ENCODE measurements at places on chromosomes 3 and 15.

DNA sequence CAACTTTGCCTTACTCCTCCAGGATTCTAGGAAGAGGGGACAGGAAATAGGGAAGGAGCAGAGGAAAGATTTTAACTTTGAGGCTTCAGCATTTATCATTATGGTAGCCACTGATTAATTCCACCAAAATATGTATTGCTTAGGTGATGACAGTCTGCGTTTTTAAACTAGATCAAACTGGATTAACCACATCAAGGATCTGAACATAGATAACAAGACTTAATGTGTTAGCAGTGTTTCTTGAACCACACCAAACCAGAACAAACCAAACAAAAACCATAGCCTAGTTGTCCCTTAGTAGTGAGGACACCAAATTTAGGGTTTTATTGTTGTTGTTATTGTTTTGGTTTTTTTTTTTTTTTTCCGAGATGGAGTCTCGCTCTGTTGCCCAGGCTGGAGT, 113.5 kb upstream of the LMOD3 start:
- no peak for DNase-seq

GRCh38 chr3:30263238-30263924, 343.0 kb upstream of the TGFBR2 start:
- DNase-seq: no peak

- no peak for DNase-seq
Observed at GRCh38 chr3:95272781-95273180, 1209.9 kb downstream of the NSUN3 start.

- no peak for DNase-seq
Observed at GRCh38 chr15:85394554-85395333, 14.3 kb downstream of the AKAP13 start.

- peak; percentile 61 for DNase-seq
Observed at GRCh38 chr15:64460724-64461720, 644 bp downstream of the ZNF609 start.

DNA sequence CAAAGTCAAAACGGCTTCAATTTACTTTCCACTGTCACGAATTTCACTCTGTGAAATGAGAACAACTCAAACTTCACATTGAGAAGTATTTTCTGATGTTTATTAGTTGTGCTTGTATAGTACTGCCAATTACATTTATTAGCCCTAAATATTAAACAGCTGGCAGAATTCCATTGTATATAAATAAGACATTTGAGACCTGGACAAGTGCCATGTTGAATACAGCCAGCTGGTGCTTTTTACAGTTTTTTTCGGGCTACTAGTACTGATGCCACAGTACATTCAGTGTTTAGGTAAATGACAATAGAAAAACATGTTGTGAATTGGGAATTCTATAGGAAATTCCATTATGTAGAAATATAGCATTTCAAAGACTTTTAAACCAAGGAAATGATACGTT, 79.0 kb downstream of the EPHA3 start:
- no peak for DNase-seq

GRCh38 chr15:54660356-54660755, 536.4 kb downstream of the RSL24D1 start:
- no peak for DNase-seq

- no peak for DNase-seq
Observed at GRCh38 chr15:27579738-27580137, 519.4 kb downstream of the OCA2 start.

DNA sequence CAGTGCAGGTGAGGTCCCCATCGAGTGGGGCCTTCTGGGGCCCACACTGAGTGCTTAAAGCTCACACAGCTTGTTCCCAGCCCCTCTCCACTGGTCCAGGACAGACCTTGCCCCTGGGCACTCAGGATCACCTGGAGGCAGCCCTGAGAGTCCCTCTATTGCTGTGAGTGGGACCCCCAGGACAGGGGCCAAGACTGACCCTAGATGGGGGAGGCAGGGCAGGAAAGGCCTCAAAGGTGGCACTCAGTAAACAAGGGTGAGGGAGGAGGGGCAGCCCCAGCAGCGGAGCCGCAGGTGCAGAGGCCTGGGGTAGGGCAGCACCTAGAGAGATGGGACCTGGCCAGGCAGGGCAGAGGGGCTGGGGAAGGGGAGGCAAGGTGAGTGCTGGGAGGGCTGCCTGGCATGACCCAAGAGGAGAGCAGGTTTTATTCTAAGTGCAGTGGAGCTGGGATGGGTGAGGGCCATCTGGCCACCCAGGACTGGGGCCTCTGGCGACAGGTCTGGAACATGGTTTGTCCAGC, 27.9 kb downstream of the CFAP100 start:
- DNase-seq: no peak

DNA sequence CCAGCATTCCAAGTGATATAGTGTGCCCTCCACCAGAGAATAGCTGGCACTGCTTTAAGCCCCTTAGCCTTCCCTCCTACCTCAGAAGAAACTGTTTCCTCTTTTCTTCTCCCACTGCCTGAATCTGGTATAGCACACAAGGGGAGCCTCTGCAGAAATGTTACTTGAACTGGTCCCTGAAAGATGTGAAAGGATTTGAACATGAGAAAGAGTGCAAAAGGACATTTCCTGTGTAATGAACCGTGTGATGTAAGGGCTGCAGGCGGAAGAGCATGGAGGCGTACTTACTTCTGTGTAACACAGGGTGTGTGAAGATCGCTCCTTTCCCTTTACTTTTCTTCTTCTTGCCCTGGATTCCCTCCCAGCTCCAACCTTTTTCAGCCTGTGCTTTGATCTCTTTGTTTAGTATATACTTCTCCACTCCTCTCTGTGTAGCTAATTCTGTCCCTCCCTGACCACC, 8.4 kb downstream of the TMOD3 start:
- no peak for DNase-seq

- no peak for DNase-seq
Observed at GRCh38 chr3:110492876-110493275, 578.7 kb upstream of the NECTIN3 start.

GRCh38 chr3:197828-198491, 1.4 kb downstream of the CHL1 start:
- DNase-seq: no peak

- no peak for DNase-seq
Observed at GRCh38 chr3:113264283-113265131, 53.1 kb downstream of the BOC start.

DNA sequence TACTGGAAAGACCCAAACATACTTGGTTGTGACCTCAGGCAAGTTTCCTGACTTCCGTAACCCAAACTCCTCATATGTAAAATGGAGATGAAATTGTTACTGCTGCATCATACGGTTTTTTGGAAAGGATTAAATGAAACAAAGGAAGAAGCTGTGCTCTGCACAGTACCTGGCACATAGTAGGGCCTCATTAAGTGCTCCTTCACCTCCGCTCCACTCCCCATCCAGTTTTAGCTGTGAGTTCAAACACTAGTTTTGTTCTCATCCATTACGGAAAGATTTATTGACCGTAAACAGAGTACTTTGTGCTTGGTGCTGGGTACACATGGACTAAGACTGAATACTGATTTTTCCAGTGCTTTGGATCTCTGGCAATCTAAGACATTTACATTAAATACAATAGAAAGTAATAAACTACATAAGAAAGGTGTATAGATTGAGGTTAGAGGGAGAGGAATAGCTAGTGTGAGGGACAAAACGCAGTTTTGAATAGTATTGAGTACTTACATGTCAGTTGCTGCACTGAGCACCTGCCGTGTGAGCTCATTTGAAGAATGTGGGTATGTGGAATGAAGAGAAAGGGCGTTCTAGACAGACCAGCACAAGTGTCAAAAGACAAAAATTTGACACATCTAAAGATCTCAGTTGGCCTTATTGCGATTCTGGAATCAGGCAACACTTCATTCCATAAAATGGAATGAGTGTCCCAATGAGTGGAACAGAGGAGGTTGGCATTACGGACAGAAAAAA, 594 bp upstream of the ICE2 start:
- DNase-seq: no peak

DNA sequence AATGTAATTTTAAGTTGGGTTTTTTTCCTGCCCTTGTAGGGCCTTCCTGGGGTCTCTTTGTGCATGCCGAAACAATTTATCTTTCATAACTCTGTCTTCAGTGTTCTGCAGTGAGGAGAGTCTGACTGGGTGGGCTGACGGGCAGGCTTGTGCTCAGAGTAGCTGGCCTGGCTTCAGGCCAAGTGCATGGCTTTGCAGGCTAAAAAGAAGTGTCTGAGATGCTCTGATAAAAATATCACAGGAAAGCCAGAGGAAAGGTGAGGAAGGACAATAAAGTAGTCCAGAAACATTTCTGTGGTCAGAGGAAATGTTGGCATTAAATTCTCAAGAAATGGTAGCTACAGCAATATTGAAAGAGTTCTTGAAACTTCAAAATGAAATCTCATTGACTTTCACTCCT, 25.5 kb downstream of the ST3GAL6 start:
- no peak for DNase-seq

- DNase-seq: no peak
Observed at GRCh38 chr15:41048397-41048796, 67.7 kb downstream of the INO80 start.

DNA sequence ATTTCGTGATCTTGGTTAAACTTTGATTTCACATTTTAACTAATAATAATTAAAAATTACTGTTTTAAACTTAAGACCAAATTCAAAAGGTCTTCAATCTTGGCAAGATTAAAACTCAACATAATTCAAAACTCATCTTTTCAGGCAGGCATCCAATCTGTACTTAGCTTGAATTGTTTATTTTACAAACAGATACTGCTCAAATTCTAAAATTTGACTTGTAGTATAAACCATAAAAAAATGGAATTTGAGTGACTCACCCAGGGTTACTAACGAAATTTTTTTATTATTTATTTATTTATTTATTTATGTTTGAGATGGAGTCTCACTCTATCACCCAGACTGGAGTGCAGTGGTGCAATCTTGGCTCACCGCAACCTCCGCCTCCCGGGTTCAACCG, 64.4 kb downstream of the GAP43 start:
- no peak for DNase-seq

GRCh38 chr3:37969596-37970100, 20.9 kb upstream of the VILL start:
- no peak for DNase-seq

GRCh38 chr15:96335411-96336024, 5.0 kb downstream of the NR2F2 start:
- DNase-seq: no peak

- DNase-seq: peak; percentile 77
Observed at GRCh38 chr15:69760258-69760845, 307.7 kb downstream of the RPLP1 start.

- no peak for DNase-seq
Observed at GRCh38 chr3:87478716-87479115, 202.3 kb upstream of the POU1F1 start.

DNA sequence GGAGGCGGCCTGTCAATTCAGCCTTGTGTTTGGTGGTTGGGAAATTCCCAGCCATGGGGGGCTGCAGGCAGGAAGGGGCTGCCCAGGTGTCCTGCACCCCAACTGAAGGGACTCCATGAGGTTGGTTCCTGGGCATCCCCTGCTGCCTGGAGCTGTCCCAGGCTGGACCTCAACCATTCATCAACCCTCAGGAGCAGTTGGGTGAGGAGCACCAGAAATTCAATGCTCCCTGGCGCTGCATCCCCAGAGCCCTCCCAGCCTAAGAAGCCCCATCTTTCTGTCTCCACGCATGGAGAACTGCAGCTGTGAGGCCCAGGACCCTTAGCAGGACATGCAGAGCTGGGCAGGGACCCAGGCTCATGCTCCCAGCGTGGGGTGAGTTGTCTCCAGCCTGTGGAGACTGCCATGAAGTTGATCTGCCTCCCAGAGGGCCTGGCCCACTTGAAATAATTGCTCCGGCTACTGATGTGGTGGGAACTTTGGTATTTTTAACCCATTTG, 8.0 kb upstream of the SEMA3B start:
- DNase-seq: no peak

DNA sequence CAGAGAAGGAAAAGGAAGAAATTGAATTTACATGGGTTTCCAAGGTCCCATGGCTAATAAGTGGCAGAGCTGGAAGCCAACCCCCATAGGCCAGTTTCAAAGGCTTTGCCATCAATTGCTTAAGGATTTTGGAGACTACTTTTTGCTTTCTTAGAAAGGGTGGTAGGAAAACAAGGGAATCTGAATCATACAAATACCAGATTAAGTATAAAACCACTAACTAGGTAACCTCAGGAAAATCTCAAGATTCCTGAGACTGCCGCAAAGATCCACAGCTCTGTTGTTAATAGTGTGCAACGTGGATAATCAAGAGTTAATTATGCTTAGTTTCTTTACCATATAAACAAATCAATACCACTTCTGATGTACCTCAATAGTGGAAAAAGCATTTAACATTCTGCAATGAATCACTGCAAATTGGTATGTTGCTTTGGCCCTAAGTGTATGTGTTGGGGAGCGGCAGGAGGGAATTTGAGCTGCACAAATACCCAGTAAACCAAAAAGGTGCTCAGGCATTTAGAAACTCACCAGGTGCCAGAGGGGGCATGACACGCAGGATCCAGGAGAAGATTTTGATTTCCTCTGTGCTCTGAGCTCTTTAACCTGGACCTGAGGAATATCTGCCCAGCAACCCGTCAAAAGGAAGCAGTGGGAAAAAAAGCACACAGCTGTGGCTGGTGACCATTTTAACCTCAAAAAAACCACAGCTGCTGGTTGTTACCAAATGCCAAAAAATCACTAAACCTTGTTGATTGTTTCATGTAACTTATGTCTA, 22.0 kb downstream of the AADAC start:
- peak; percentile 23 for DNase-seq

DNA sequence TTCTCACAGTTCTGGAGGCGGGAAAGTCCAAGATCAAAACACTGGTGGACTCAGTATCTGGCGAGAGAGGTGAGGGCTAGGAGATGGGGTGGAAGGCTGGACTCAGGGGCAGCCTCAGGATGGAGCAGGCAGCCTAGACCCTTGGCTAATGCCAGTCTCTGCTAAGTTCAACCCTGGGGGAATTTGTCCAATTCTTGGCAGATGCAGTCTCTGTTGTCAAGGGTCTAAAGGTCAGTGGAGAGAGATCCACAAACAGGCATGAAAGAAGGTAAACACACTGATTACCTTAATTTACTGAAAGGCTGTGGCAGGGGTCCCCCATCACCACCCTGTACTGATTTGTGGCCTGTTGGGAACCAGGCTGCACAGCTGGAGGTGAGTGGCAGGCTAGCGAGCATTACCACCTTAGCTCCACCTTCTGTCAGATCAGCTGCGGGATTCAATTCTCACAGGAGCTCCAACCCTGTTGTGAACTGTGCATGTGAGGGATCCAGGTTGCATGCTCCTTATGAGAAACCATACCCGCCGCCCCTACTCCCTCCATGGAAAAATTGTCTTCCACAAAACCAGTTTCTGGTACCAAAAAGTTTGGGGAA, 32.5 kb upstream of the RHCG start:
- no peak for DNase-seq

GRCh38 chr15:90482124-90483011, 47.4 kb upstream of the CRTC3 start:
- DNase-seq: peak; percentile 2
